ENCODE measurements at places on chromosomes 4 and X.
A peak's percentile ranks its signal among the peaks of the same experiment; 100 is the strongest.

DNA sequence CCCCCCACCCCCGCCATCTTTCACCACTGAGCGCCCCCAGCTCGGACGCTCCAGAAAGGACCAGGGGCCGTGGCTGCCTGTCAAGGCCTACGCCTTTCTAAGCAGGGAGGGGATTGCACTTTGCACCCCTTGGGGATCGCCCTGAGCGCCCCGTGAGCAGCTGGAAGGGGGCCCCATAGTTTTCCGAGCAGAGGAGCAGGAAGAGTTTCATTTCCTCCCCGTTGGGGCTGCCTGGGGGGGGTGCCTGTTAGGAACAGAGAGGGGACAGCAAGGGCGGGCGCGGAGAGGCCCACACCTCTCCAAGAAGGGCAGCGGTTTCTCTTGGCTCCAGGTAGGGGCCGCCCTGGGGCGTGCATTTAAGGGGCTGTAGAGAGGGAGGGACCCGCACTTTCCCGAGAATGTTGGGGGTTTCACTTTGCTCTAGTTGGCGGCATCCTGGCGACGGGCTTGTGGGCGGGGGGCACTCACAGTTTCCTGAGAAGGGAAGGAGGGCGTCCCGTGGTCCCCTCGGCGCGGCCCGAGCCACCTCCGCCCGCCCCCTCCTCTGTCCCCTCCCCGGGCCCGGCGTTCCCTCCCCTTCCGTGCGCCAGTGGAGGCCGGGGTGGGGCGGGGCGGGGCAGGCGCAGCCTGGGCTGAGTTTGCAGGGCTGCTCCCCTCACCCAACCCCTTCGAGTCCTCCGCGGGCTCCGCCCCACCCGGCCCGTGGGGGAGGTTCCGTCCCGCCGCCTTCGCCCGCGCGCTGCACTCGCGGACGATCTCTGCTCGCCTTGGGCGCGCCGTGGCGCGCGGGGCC is 82.3 kb upstream of the CD99 start:
- DNase-seq, result peak; percentile 69

DNA sequence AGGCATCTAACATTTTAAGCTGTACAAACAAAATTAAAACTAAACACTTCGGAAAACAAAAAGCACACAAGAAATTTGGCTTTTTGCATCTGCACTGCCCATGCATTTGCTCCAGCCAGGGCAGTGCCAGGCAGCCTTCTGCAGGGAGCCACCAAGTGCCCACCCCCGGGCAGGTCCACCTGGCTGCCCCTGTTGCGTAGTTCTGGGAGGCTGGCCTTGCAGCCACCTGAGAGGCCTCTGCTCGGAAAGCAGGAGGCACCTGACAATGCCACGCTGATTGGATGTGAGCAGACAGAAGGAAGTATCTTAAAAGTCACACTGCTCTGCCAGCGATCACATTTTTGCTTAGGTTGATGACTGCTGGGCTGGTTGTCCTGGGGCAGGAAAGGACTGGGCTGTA is 3.5 kb downstream of the TMEM271 start:
- DNase-seq, result no peak

- no peak for DNase-seq
These were observed 46.1 kb upstream of the FAM9C start for GRCh38 chrX:13090339-13091110.

- DNase-seq, result no peak
These were observed 50.5 kb upstream of the RAB33B start for GRCh38 chr4:139403462-139403861.

GRCh38 chrX:8890794-8891193 is 89.6 kb upstream of the FAM9A start:
- DNase-seq, result no peak

DNA sequence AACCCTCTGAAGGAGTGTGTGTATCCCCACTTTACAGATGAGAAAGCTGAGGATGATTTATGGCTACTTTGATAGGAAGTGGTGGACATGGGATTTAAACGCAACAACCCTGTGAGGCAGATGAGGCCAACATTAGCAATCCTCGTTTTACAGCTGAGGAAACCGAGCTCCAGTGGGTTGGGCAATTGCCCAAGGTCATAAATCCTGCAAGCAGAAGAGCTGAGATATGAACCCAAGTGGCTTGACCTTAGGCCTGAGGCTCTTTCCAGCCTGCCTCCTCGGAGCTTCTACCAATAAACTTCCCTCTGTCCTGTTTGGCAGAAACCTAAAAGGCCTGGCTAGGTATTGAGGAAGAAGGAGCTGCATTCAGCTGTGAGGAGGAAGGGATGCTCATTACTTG is 185.5 kb upstream of the RBPJ start:
- no peak for DNase-seq

DNA sequence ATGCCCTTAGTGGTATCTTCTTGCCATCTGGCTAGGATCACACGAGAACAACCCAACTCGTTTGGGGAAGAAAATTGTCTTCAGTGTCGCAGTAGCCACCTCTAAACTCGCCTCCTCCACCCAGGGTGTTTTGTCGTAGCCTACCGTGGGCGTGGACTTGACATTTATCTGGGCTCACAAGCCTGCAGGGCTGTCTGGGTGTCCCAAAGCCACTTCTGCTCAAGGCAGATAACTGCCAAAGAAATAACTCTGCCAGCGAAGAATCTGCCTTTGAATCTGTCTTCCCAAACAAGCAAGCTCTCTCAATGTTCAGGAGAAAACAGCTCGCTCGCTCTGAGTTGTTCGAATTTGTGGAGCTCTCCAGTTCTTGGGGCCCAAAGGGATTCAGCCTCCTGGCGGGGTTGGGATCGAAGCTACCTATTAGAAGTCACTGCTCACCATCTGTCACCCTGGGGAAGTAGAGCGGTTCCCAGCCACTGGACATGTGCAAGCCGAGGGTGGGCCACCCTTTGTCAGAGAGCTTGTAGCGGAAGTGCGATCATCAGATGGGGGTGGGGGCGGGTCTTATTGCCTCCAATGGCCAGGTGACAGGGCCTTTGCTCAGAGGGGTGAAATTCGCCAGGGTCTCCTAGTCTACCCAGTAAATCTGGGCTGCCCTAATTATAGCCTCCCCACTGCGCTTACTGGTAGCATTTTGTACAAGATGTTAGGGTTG is 14.8 kb downstream of the BLOC1S4 start:
- no peak for DNase-seq

DNA sequence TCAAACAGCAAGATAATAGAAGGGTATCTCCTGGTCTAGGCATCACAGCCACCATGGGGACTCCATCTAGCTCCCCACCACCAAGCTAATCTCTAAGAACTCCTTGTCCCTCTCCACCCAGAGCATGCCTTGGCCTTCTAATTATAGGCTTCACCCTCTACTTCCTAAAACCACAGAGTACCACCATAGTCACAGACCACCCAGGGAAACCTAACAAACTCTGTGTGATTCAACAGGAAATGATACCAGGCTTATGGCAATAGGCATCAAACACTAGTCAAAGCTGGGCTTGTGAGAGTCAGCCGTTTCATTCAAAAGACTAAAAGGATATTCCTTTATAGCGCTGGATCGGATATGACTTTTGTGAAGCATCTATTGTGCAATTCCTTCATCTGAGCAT is 91.5 kb upstream of the NALF2 start:
- DNase-seq, result no peak

GRCh38 chrX:153832728-153833127 is 2.4 kb upstream of the PDZD4 start:
- no peak for DNase-seq

- no peak for DNase-seq
These were observed 8.2 kb upstream of the ZRSR2 start for GRCh38 chrX:15781961-15782699.

GRCh38 chr4:104870495-104871233 is 276.0 kb upstream of the TET2 start:
- no peak for DNase-seq

DNA sequence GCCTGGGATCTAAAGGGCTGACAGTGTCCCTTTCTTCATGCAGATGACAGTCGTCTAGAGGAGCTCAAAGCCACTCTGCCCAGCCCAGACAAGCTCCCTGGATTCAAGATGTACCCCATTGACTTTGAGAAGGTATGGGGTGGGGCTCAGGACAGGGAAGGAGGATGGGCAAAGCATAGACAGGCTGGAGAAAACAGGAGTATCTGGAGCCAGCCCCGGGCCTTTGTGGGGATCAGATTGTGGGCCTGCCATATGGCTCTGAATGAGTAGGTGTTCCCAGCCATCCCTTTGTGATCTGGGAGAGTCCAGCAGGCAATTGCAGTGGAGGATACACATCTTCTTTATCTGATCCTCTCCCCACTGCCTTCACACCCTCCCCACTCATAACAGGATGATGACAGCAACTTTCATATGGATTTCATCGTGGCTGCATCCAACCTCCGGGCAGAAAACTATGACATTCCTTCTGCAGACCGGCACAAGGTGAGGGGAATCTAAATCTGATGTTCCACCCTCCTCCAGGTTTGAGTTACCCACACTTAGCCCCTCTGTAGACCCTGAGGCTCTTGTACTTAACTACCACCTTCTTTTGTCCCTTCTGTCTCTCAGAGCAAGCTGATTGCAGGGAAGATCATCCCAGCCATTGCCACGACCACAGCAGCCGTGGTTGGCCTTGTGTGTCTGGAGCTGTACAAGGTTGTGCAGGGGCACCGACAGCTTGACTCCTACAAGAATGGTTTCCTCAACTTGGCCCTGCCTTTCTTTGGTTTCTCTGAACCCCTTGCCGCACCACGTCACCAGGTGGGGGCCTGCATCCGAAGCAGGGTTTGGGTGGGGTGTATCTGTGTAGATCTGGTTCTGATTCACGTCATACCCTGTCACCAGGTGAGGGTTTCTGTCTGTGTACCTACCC is 5.8 kb upstream of the CDK16 start:
- DNase-seq, result no peak

DNA sequence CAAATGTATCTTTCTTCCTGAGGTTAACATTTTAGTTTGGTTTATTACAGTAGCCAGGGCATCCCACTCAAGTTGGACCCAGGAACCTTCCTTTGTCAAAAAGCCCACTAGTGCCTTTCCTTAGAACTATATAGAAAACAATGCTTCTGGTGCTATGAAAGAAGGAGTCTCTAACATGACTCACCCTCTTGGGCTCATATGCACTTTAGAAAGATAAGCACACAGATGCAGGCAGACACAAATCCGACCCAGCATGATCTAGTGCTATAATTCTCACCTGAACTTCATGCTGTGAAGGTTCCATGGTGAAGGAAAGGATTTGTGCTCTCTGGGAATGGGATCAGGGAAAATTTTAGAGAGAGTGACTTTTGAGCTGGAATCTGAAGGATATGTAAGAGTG is 289.4 kb downstream of the ANKRD50 start:
- DNase-seq, result no peak

GRCh38 chr4:13092702-13093101 is 391.4 kb downstream of the RAB28 start:
- no peak for DNase-seq

DNA sequence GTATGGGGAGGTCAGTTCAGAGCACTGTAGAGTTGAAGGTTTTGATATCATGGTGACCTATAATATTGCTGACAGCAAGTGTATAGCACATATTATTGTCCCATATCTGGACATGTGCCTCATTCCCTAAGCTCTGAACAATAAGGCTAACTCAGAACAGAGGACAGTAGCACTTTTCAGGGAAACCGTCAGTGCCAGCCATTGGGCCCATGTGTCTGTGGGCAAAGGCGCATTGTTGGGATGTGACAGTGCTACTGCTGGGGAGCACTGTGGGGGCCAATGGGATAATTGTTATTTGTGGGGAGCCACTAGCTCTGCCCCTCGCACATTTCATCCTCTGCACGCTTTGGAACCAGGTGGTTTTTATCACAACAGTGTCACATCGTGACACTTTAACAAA is 136.2 kb downstream of the ELOVL6 start:
- DNase-seq, result no peak

GRCh38 chr4:145289403-145290076 is 109.2 kb upstream of the OTUD4 start:
- no peak for DNase-seq

DNA sequence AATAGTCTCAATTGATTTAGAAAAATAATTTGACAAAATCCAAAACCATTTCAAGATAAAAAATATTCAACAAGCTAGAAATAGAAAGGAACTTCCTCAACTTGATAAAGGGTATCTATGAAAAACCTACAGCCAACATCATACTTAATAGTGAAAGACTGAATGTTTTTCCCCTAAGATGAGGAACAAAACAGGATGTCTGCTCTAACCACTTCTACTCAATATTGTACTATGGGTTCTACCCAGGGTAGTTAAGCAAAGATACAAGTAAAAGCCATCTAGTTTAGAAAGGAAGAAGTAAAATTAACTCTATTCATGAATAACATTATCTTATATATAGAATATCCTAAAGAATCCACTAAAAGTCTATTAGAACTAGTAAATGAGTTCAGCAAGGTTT is 21.5 kb upstream of the SYTL5 start:
- no peak for DNase-seq

DNA sequence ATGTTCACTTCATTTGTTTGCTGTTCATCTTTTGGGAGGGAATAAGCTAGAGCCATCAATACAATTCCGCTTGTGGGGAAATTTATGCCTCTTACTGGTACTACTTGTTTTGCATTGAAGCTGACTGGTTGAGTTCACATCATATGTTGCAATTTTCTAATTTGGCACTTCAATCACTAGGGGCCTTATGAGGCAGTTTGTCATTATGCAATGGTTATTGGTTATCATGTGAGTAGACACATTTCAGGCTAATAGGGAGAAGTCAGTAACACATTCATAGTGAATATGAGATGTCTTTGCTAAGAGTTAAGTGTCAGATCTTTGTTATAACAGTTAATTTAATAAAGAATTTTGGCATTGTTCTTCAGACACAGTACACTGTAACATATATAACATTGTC is 5.0 kb downstream of the RPL36A start:
- DNase-seq, result no peak

GRCh38 chr4:10877076-10877475 is 192.5 kb upstream of the CLNK start:
- DNase-seq, result no peak

GRCh38 chrX:68398291-68398690 is 35.0 kb downstream of the OPHN1 start:
- DNase-seq, result no peak

DNA sequence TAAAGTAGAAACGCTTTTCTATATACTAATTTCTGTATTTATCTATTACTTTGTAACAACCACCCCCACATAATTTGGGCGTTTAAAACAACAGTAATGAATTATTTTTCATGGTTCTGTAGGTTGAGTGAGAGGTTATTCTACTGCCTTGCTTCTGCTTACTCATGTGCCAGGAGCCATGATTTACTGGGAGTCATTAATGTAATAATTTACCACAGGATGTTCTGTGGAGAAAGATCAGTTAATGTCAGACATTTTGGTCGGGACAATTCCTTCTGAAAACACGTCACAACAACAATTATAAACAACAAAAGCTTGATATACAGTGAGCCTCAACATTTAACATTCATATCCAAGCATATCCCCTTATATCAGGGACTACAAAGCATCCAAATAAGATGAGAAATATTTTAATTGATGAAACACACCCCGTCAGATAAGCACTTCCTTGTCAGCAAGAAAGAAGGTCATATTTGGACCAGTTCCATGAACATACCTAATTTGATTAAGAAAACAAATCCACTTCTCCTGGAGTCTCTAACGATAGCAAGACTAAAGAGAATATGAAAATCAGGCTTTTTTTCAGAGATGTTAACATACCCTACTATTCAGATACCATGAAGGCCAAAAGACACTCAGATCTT is 238.5 kb downstream of the PRDM5 start:
- DNase-seq, result no peak

GRCh38 chrX:13290891-13291614 is 28.8 kb downstream of the ATXN3L start:
- DNase-seq, result no peak

GRCh38 chrX:21658152-21658737 is at the start of gene KLHL34:
KLHL34 (minus strand) TSS chrX:21658330; CDS start chrX:21657788, 542 bp downstream.
- DNase-seq, result no peak
